ENCODE measurements at places on chromosomes 16 and 17.

- peak; percentile 54 for DNase-seq
Observed at GRCh38 chr17:39755554-39756379, 18.0 kb downstream of the GRB7 start.

DNA sequence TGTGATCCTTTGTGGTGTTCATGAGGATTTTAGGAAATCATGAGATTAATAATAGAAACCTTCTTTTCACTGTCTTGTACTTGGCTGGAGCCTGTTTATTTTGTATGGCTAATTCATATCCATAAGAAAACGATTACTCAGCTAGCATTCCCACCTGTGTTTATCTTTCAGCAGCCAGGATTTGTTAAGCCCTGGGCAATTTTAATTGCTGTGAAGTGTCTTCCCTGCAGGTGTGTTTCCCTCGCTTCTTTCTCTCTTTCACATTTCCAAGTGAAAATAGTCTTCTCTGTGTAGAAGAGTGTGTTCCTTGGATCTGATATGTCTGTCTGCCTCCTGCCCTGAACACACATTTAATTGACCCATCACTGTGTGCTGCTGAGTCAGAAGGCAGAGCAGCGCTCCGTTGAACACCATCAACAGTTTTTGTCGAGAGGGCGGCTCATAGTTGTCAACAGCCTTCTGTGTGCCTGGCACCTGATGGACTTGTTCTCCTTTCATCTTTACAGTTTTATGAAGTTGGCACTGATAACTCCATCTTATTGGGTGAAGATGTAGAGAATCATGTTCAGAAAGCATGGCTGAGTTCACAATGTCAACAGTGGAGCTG is 83.2 kb downstream of the SPECC1 start:
- no peak for DNase-seq

DNA sequence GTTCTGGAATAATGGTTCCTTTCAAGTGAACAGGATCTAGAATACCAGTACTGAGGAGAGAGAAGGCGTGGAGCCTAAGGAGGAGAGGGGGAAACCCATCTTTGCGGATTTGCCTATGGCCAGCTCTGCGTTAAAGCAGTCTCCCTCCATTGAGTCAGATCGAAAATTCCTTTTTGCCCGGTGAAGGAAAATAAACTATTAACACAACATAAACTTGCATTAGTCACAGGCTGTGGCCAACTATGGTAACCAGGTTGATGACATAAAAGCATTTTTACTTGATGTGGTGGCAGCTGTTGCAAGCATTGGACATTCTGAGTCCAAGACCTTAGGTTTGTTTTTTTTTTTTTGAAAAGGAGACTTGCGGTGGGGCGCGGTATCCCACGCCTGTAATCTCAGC is 8.9 kb downstream of the LDAF1 start:
- DNase-seq = no peak

GRCh38 chr16:83403761-83404160 is 404.0 kb upstream of the HSBP1 start:
- DNase-seq = no peak

GRCh38 chr16:70481929-70482536 is 27.6 kb downstream of the FCSK start:
- no peak for DNase-seq

DNA sequence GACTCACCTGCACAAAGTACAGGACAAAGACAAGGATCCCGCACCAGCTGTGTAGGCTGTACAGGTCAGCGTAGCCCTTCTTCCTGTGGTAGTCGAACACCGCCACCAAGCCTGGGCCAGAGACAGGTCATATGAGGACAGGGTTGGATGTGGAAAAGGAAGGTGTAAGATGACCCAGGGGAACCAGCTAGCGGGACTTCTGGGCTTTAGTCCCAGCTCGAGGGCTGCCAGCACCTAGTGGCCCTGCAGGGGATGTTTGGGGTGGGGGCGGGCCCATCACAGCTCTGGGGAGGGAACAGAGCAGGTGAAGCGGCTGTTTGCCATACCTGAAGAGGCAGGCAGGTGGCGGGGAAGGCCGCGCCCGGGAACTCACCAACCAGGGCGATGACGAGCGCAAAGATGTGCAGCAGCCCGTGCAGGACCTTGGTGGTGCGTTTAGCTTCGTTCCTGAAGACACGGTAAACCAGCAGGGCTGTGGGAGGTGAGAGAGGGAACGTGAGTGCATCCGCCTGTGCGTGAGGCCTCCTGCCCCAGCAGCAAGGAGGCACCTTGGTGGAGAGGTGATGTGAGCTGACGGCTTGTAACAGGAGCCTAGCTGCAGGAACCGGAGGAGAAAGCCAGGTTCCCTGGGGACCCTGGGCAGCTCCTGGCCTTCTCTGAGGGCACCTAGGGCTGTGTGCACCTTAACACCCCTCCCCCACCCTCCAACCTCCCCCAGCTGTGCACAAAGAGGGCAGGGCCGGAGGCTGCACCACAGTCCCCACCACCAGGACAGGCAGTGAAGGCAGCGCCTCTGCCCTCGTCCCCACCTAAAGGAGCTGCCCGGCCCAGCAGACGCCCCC is 10.2 kb downstream of the CYB561 start:
- no peak for DNase-seq

DNA sequence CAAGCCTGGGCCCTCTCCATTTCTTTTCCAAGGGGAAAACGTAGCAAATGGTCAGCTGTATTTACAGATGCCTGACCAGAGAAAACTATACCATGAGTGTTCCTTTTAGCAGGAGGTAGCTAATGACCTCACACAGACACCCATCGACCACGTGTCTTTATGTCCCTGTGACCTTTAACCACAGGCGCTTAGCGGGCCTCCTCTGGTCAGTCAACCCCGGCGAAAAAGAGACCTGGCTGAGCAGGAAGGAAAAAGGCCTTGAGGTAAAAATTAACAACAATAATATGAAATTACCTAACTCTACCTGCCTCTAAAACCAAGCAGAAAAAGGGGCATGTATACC is 9.1 kb downstream of the NUDT16L1 start:
- DNase-seq = no peak

- peak; percentile 4 for DNase-seq
Observed at GRCh38 chr16:77657016-77657415, 65.3 kb upstream of the NUDT7 start.

- DNase-seq = no peak
Observed at GRCh38 chr16:27346819-27347218, 33.0 kb downstream of the IL4R start.

- DNase-seq = no peak
Observed at GRCh38 chr16:55570159-55570558, 3.7 kb downstream of the CAPNS2 start.

DNA sequence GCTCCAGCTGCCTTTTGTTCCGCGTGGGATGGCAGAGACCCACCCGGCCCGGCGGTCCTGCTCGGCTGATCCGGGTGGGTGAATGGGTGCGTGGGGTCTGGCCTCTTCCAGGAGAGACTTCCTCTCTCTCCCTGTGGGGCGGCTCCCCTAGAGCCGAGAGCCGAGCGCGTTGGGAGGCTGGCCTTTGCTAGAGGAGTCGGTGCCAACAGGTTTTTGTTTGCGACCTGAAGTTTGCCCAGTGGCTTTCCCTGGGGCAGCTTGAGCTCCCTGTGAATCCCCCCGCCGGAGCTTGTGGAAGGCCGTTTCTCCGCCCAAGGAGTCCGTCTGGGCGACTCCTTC is 970 bp downstream of the EPN2 start:
- DNase-seq = no peak

GRCh38 chr17:4800462-4801196 is 1.5 kb downstream of the C17orf114 start:
- DNase-seq = no peak

DNA sequence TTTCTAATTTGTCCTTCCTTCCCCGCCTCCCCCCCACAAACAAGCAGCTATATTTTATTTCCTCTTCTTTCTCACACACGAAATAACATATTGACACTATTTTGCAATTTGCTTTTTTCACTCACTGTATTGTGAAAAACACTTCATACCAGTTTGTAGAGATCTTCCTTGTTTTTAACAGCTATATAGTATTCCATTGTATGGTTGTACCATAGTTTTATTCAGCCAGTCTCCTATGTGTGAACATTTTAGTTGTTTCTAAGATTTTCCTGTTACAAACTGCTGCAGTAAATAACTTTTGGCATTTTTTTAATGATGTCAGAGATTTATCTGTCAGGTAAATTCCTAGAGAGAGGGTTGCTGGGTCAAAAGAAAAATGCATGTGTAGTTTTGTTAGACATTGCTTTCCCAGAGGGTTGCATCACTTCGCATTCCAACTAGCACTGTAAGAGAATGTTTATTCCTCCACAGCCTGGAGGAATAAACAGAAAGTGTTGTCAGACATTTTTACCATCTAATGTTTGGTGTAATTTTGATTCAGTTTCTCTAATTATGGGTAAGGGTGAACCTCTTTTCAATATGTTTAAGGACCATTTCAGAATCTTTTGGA is 101.2 kb downstream of the MRTFB start:
- DNase-seq = no peak

GRCh38 chr17:42129109-42129837 is 6.7 kb downstream of the HSPB9 start:
- DNase-seq = no peak

GRCh38 chr16:976389-976931 is 5.1 kb upstream of the SOX8 start:
- DNase-seq = peak; percentile 55

- DNase-seq = no peak
Observed at GRCh38 chr16:56370875-56371659, 54.3 kb downstream of the AMFR start.

GRCh38 chr16:51103590-51103989 is 47.5 kb downstream of the SALL1 start:
- DNase-seq = no peak

GRCh38 chr17:74840989-74841666 is 18.6 kb downstream of the GRIN2C start:
- no peak for DNase-seq

GRCh38 chr16:1362807-1363206 is 11.1 kb downstream of the GNPTG start:
- DNase-seq = no peak

GRCh38 chr17:80948019-80948975 is 43.3 kb upstream of the CHMP6 start:
- DNase-seq = no peak

DNA sequence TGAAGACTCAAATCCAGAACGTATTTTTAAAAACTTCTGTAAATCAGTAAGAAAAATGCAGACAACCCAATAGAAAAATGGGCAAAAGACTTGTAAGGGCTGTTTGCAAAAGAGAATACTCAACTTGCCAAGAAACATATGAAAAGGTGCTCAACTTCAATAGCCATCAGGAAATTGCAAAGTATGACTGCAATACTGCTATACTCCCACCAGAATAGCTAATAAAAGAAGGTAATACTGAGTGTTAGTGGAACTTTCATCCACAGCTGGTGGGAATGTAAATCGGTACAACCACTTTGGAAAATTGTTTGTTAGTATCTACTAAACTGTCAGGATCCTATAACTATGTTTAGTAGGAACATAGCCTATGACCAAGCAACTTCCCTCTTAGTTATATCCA is 48.1 kb downstream of the TBX4 start:
- no peak for DNase-seq

GRCh38 chr16:337975-338575 is 14.4 kb downstream of the AXIN1 start:
- DNase-seq = no peak

- peak; percentile 25 for DNase-seq
Observed at GRCh38 chr17:57874434-57875289, 24.8 kb upstream of the MRPS23 start.

Measured in stimulated activated CD4-positive, alpha-beta T cell treated with anti-CD3 and anti-CD28 coated beads, Interleukin-1b, Interleukin-23, amount 100 ng/mL, for 48 hours (primary cell).